Osteoblast (primary cell): ENCODE measurements at places on chromosomes 13 and 19. TPM values are rescaled to one million over a fixed set of nuclear protein-coding genes. Genes with fewer than 3 reads are reported as not detected.

DNA sequence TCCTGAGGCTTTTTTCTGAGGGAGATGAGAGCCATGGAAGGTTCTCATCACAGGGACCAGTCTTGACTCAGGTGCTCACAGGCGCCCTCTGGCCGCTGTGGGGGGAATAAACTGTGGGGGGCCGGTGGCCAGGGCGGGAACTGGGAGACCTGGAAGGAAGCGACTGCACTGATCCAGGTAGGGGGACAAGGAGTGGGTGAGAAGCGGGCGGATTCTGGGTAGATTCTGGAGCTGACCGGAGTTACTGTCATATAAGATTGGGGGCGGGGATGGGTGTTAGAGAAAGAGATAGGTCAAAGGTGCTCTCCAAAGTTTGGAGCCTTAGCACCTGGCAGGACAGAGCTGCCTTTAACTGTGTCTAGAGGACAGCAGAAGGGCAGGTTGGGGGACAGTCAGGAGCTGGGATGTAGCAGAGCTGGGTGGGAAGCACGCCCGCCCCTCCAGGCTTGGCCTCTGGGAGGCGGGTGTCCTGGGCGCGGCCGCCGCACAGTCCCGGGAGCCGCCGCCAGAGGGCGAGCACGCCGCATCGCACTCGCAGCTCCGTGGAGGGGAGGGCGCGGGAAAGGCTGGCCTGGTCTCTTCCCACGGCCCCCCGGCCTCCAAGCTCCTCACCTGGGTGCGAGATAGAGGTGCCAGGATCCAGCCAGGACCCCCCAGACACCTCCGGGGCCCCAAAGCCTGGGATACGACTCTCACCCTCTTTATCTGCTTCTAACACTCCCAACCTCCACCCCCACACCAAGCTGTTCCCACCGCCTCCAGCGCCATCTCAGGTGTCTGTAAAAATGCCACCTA lies 4.2 kb upstream of the DAND5 start:
- DNase-seq, result peak; percentile 96

DNA sequence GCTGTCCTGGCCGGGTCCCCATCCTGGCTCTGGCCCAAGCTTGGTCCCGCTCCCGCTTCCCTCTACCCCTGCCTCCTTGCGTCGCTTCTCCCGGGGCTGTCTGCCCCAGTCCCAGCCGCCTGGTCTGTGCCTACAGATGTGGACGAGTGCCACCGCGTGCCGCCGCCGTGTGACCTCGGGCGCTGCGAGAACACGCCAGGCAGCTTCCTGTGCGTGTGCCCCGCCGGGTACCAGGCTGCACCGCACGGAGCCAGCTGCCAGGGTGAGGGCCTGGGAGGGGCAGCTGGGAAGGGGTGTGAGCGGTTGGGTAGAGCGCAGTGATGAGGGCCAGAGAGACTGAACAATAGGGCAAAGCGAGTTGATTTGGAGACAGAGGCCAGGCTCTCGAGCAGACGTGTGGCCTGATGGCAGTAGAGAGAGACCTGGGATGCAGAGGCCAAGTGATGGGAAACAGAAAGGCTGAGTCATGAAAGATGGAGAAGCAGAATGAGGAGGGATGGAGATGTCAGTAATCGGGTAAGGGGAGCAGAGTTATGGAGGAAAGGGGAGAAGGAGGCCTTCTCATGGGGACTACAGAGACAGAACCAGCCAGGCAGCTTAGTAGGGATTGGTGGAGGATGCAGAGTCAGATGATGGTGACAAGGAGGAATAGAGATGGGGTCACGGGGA lies 9.4 kb downstream of the LTBP4 start:
- DNase-seq, result peak; percentile 90

DNA sequence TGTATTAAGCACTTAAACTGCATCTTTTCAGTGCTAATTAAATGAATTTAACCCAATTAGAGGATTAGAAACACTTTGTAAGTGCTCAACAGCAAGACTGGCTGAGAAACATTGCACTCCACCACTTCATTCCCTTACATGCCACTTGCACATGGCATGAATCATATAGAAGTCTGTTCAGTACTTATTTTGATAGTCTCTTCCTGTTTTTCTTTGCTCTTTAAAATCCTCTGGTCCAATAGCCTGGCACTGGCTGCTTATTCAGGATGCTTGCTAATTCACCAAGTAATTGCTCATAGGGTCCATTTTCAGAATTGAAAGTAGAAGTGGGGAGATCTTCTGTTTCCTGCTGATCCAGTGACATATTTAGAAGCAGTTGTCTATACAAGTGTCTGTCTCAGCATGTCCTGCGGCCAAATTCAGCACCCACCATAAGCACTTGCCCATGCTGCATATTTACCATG lies 900.1 kb downstream of the PCDH9 start:
- no peak for DNase-seq

DNA sequence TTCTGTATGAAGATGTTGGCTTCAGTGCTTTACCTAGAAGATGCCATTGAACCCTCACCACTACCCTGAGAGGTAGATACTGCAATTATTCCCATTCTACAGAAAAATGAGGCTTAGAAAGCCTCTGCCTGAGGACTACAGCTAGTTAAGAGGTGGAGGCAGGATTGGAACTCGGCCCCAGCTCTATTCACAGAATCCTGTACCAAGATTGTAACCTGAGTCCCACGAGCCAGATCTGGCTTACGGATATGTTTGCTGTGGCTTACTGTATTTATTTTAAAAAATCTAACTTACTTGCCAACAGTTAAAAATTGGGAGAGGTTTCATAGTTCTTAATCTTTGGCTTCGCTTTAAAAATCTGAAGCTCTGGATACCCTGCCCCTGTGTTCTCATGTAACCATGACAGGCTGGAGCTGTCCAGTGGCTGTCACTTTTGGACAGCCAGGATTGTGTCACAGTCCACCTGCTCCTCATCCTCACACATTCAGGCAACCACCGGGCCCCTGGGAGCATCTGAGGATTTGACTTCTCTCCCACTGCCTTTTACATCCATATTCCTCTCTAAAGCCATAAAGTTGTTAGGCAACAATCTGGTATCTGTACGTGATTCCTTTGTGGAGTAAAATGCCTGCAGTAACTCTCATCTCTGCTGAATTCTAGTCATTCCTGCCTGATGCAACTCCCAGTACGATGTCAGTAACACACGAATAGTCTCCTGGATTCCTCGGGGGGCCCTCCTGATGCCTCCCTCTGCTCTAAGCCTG lies 160.8 kb upstream of the SERP2 start:
- DNase-seq, result no peak

DNA sequence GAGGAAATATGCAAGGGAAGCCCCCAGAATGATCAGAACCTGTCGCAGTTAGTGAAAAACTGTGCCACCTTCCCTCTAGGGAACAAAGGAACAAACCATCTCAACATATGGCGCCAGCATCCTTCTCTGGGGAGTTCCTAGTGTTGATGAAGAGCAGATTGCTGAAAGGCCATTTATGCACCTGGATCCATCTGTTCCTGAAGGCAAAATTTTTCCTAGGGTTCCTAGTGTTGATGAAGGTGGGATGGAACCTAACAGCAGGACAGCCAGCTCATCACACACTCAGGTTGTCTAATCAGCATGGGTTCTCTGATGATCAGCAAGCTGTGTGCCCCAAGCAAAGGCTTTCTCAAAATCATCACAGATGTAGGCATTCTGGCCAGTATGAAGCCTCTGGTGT lies 32.6 kb downstream of the ZNF473 start:
- no peak for DNase-seq

GARIN5A gene
- 0.29 and 0.36 TPM in 2 replicates for total RNA-seq

ICAM4 gene
- under 0.01 and 0.29 TPM in 2 replicates for total RNA-seq

ZFR2 gene
- not detected in 2 replicates for total RNA-seq

SHISA2 gene
- total RNA-seq, result 2.7 and 4.3 TPM in 2 replicates

CLDN10 gene
- not detected in 2 replicates for total RNA-seq
